ENCODE measurements at places on chromosomes 16 and 17.

DNA sequence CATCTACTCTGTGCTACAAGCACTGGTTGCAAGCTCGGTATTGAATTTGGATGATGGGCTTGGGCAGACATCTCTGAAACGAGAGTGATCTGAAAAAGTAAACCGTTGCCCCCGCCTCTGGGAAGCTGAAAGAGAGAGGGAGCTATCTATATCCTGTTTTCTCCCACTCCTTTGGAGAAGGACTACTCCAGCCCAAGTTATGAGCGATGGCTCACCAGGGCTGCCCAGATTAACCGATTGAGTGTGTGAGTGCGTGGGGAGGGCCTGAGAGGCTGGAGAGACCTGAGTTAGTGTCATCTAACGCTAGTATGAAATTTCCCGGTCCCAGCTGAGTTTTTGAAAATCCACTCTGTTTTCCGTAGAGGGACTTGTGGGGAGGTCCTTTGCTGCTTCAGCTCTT lies 11.5 kb downstream of the MGAT5B start:
- no peak for DNase-seq

GRCh38 chr17:4395111-4395478 lies 28.6 kb upstream of the UBE2G1 start:
- DNase-seq: no peak

DNA sequence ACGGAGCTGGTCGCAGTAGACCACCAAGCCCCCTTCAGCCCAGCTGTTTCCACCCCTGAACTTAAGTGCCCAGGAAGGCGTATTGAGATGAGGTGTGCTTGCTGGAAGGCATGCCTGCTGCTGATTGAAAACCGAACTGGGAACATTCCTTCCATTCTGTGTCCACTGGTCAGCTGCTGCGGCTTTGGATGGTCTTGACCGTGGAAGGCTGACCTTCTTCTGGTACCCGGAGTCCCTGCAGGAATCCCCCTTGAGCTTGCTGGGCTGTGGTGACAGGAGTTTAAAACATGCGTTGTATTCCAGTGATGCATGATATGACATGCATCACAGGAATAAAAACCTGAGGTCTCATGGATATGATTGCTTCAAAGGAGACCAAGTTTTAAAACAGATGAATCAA lies 31.4 kb downstream of the IL4R start:
- no peak for DNase-seq

DNA sequence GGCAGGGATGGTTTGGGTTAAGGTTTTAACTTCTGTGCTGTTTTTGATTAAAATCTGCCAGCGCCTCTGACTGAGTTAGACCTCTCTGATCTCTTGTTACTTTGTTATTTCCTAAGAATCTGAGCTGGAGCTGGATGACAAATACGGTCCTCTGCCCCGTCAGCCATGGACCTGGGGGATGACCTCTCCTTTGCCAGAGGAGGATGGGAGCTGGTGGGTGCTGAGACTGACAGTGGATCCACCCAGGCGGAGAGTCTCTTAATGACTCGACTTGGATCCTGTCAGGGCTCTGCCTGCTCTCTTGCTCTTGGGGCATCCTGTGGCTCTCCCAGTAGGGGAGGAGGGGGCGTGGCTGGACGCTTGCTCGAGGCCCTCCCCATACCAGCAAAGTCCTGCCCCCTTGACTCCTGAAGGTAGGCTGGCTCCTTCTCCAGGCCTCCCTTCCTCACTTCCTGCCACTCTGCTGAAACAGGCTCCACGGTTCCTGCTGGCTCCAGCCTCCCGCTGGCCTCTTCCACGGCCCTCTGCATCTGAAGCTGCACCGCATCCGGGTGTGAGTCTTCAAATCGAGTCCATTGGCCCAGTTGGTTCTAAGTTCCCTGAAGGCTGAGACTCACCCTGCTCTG lies 24.8 kb upstream of the MAP3K14 start:
- no peak for DNase-seq

DNA sequence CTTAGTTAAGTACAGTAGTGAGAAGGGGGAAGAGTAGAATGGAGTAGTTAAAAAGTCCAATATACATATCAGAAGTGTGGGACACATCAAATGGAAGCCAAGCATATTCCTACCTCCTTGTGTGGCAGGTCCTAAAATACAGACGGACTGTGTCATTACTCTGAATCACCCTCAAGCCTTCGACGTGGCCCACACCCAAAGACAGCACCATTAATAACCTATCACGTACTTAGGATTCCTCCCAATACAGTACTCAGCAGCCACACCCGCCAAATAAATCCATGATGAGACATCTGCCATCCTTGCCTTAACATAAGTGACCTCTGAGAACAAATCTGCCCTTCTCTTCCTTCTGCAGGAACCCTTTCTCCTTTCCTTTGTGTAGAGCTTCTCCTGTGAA lies 38.9 kb downstream of the UBE2G1 start:
- no peak for DNase-seq

DNA sequence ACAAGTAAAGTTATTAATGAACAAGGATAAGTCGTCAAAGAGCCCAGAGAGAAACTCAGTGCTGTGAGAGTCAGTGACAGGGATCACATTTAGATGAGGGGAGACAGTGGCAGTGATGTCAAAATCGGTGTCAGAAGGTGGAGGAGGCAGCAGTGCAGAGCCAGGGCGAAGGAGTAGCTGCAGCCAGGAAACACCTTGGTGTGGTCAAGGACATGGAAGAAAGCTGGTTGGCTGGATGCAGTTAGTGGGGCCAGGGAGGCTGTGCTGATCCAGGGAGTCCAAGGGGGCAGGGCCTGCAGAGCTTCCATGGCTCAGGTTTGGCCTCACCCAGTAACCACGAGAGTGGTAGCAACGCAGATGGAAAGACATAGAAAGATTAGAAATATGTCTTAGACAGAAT lies 50.7 kb upstream of the ADORA2B start:
- DNase-seq: no peak

- DNase-seq: peak; percentile 37
Measured at GRCh38 chr17:63919311-63919723, 678 bp upstream of the GH1 start.

GRCh38 chr16:81143921-81144471 lies 47.8 kb upstream of the GCSH start:
- DNase-seq: no peak

- DNase-seq: no peak
Measured at GRCh38 chr16:56041556-56042140, 149.6 kb upstream of the GNAO1 start.

DNA sequence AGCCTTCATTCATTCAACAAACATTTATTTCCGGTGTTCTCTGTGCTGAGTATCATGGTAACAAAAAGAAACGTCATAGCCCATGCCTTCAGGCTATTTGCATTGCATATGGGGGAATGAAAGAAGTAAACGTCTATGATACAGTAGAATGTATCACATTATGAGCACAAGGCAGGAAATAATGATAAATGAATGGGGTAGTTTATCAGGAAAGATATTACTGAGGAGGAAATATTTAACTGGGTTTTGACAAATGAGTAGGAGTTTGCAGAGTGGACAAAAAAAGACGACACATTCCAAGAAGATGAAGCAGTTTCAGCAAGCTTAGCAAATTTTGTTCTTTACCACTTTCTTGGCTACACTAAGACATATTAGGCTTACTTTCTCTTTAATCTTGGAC lies 1.3 kb upstream of the KRTAP4-7 start:
- no peak for DNase-seq

GRCh38 chr16:59783191-59783590 lies 1049.1 kb upstream of the GOT2 start:
- DNase-seq: no peak

- no peak for DNase-seq
Measured at GRCh38 chr16:31527734-31528274, at the start of gene AHSP. Gene AHSP (plus strand): TSS chr16:31527900. CDS start chr16:31528140, 240 bp downstream.

- DNase-seq: peak; percentile 55
Measured at GRCh38 chr16:80540516-80541305, at the start of gene DYNLRB2. Gene DYNLRB2 (plus strand): TSS chr16:80540993. CDS start chr16:80541077, 84 bp downstream.

DNA sequence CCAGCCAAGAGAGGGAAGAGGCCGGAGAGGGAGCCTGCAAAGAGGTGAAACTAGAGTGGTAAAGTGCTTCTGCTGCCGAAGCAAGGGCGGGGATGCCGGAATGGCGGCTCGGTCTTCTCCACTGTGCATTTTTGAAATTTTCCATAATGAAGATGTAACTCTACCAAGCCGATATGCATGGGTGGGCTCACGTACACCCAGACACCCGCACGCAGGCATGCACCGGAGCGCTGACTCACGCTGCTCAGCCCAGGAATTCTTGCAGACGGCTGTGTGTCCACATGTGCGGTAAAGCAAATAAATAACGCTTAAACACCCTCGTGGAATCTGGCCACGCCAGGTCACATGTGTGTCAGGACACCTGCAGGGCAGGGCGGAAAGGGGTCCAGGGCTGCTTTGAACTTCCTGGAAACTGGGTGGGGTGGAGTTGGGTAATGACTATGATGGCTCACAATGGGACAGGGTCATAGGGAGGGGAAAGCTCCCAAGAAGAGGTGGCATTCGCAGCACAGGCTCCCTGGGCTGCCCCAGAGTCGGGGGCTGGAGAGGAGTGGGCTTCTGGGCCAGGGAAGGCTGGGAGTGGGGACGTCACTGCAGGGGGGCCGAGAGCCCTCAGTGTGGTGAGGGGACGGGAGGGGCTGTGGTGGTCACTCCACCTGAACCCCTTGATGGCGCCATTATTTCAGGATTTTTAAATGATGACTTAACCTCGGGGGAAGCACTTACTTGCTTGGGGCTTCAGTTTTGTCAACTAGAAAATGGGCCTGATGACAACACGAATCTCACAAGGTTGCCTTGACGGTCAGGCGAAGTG lies 265.5 kb downstream of the PARN start:
- DNase-seq: no peak

DNA sequence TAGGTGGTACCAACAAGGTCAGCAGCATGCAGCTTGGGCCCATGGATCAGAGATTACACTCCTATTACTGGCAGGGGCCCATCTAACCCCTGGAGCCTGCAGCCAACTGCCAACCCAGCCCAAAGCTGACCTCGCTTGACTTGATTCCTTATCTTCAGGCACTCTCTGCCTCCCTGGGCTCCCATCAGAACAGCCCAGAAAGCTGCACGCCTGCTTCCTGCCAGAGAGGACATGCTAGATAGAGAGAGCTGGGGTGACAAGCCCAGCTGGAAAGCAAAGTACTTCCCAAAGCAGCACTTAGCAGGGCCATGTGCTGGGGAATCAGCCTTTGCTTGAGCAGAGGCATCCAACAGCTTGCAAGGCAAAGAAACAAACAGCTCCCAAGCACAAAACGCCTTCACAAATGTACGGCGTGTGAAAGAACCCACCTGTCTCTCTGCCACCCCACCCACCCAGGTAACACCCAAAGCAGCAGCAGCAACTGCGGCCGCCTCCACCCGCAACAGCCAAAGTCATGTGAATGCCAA lies 74.2 kb upstream of the NLK start:
- DNase-seq: no peak

DNA sequence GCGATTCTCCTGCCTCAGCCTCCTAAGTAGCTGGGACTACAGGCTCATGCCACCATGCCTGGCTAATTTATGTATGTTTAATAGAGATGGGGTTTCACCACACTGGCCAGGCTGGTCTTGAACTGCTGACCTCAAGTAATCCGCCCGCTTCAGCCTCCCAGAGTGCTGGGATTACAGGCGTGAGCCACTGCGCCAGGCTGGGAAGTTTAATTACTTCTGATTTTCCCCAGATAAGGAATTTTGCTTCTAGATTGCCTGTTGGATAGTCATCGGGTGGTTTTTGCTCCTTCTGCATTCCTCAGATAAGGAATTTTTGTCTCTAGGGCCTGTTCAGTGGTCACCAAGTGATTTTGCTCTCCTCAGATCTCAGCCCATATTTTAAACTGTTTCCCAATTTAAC lies 112.5 kb downstream of the MAP2K4 start:
- DNase-seq: no peak

Data from glomerular endothelial cell (primary cell).